ENCODE measurements at places on chromosomes 2 and 18.

GRCh38 chr2:233584210-233584609 is 17.6 kb upstream of the USP40 start:
- DNase-seq, result no peak

DNA sequence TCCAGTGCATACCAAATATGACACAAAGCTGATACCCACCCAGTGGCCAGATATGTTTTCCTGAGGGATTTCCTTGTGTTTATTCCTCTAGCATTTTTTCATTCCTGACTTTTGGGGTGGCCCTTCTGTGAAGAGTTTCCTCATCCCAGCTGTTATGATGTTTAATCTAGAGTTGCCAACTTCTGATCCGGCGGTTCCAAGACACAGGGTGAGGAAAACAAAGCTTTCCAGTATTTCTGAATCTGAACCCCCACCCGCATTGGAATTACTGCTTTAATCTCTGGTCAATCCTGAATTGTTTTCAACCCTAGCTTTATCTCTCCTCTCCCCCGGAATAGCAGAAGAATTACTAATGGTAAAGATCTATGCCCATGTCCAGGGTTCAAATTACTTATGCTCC is 39.2 kb upstream of the PNPT1 start:
- DNase-seq, result no peak

DNA sequence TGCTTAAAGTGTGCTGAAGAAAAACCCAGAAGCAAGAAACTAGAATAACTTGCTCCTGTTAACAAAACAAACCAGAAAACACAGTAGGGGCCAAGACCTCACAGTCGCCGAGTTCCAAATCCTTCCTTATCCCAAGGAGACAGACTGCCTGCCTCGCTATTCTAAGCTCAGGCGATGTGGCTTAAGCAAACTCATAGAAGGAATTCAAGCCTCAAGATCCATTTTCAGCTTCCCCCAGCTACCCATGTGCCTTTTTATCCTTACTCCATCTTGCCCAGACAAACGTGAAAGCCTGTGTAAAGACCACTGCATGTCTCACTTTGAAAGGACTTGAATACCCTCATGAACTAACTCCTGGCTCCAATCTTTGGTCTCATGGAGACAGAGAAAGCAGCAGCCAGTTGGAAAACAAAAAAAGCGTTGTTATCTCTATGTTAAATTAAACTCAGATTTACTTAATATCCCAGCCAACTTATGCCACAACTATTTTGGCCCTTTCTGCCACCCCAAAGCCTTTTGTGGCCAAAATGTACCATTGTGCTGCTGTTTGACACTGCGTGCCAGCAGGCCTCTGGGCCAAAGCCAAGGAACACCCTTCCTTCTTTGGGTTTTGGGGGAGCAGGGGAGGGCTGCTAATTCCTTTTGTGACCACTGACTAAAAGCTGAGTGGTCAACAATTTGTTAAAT is 123.2 kb upstream of the FZD5 start:
- DNase-seq, result no peak

DNA sequence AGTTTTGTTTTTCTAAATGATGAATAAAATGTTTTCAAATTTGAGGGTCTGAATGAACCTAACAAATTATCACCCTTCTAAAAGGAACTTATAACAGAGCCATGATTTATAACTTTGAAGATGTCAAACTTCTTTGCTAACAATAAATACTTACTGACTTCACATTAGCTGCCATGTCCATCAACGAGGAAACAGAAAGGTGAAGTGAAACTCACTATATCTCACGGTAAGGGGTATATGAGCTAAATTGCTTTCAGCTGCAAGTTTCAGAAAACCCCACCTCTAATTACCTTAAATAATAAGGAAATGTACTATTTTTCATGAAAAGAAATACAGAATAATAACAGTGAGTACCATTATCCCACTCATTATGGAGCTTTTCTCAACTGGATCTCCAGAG is 350.8 kb upstream of the NT5C1B start:
- no peak for DNase-seq

DNA sequence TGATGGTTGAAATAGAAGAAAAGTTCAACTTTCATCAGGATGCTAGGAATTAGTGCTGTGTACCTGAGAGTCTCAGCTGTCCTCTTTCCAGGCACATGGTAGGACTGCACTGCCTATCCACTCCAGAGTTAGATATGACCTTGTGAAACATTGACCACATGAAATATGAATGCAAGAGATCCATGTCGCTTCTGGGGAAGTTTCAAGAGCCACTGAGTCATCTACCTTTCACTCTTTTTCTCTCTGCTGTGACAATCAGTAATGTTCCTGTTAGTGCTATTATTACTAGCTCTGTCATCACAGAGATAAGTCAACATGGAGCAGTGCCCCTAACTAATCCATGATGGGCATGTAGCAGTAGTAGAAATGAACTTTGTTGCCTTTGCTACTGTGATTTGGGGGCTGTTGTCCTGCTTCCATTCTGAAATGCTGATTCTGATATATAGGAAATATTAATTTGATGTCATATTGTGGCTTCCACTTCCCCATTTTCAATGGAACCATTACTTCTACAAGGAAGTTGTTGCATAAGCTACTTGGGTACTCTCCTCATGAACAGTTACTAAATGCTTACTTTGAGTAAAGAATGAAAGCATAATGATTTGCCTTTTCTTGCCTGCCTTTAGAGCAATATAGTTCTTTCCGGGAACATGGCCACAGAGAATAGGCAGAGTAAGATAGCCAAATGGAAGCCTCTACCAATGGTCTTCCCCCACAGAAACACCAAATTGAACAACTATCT is 192.8 kb upstream of the ZNF521 start:
- DNase-seq, result no peak

GRCh38 chr2:39717067-39717466 is 51.4 kb downstream of the TMEM178A start:
- DNase-seq, result no peak

DNA sequence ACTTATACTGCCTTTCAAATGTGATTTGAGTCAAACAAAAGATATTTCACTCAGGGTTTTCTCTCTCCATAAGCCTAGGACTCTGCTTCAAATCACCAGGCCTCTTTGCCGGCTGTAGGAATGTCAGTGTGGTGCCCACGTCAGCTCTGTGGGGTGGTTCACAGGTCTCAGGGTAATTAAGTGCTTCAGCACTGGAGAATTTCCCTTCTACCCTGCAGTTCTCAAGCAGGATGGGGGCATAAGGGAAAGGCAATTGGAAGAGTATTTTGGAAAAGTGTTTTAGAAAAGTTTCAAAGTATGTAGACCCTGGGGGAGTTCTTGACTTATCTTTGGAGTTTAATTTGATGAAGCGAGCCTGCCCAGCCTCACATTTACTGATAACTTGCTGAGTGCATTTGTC is 9.6 kb downstream of the CNGA3 start:
- no peak for DNase-seq

DNA sequence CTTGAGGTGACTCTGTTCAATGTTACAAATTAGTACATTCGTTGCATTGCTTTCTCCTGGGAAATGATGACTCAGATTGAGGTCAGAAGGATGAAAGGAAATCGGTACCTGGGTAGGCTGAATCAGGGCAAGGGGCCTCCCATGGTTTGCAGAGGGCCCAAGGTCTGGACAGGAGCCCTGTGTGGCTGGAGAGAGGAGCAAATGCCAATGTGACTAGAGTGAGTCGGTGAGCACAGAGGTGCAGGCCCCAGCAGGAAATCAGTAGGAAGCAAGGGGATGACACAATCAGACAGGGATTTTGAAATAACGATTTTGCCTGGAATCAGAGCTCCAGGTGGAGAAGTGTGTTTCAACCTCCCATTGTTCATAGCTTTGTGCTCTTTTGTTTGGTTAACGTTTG is 118.9 kb downstream of the CCDC102B start:
- DNase-seq, result no peak

GRCh38 chr2:215862351-215862771 is 151.0 kb downstream of the MREG start:
- no peak for DNase-seq

GRCh38 chr2:198326431-198326830 is 522.0 kb downstream of the PLCL1 start:
- no peak for DNase-seq

DNA sequence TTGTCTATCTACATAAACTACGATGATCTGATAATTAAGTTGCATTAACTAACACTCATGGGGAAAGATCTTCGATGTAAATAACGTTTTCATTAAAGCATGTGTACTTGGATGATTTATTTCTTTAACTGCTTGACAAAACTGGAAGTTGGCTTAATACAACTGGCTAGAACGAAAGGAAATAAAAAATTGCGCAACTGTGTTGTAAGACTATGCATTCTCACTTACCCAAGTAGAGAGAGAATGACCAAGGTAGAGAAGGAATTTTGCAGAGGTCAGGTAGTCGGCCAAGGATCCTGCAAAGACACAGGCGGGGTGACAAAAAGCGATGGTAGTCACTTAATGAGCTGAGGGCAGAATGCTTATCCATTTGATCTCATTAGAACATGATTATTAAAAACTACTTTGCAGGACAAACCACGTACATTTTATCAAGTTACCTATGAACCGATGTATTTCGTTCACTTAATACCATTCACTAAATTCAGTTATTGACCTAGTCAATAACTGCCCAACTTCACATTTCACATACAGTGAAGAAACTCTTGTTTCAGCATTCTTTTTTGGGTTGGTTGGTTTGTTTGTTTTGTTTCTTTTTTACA is 900 bp downstream of the SLC40A1 start:
- DNase-seq, result peak; percentile 14

GRCh38 chr2:164823126-164823525 is 18.5 kb downstream of the COBLL1 start:
- no peak for DNase-seq

GRCh38 chr18:36315736-36316135 is 18.2 kb downstream of the FHOD3 start:
- no peak for DNase-seq

DNA sequence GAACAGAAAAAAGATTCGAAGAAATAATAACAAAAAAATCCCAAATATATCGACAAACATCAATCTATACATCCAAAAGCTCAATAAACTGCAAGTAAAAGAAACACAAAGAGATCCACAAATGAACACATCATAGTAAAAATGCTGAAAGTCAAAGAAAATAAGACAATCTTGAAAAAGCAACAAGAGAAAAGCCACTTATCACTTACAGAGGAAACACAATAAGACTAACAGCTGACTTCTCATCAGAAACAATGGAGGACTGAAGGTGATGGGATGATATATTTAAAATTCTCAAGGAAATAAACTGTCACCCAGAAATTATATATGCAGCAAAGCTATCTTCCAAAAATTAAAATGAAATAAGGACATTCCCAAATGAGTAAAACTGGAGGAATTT is 140.3 kb downstream of the NDUFA10 start:
- no peak for DNase-seq

DNA sequence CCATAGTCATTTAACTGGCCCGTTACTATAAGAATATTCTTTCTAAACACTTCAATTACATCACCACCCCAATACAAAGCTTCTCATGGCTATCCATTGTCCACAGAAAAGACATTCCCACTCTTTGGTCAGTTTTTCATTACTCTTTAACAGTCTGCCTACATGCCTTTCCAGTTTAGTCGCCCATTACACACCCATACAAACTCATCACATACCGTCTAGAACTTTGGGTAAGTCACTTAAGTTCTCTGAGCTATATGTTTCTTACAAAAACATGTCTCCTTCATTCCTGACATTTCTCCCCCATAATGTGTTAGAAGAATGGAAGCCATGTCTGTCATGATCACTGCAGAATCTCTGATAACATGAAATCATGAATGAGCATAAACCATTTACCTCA is 108.2 kb upstream of the STK17B start:
- no peak for DNase-seq

- no peak for DNase-seq
Observed at GRCh38 chr2:147173189-147173581, 671.6 kb upstream of the ACVR2A start.

GRCh38 chr2:70069049-70069448 is 18.2 kb upstream of the PCBP1 start:
- no peak for DNase-seq

DNA sequence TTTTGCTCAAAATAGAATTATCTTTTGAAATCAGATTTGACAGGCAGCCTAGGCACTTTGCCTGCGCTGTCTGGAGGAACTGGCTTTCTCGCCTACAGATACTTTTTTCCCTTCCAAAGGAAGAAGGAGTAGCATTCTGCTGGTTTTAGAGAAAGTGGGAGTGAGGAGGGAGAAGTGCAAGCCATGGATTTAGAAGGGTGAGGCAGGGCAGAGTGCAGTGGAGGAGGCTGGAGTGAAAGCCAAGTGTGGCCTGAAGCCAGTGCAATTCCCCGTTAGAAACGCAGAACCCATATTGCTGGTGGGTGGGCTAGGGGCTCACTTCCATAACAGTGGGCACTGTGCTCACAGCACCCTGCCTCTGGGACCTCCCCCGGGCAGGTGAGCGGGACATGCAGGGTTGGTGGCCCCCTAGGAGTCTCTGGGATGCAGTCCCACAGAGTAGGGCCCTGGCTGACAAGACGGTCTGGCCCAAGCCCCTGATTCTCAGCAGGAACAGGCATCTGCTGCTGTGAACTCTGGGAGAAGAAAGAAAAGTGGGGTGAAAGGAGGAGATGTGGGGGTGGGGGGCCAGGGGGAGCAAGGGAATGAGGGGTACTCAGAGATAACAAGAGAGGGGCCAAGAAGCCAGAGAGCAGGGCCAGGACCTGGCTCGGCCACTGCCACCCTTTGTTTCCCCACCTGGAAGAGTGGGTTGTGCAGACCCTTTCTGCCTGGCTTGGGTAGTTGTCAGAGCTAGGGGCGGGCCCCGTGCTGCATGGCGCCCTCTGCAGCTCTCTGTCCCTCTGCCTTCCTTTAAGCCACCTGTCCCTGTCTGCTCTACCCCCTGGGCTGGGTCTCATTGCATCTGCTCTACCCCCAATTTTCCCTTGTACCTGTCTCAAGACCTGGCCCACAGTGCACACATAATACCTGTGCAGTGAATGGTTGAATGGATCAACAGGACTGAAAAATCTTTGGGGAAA is 273.5 kb upstream of the HS6ST1 start:
- no peak for DNase-seq

DNA sequence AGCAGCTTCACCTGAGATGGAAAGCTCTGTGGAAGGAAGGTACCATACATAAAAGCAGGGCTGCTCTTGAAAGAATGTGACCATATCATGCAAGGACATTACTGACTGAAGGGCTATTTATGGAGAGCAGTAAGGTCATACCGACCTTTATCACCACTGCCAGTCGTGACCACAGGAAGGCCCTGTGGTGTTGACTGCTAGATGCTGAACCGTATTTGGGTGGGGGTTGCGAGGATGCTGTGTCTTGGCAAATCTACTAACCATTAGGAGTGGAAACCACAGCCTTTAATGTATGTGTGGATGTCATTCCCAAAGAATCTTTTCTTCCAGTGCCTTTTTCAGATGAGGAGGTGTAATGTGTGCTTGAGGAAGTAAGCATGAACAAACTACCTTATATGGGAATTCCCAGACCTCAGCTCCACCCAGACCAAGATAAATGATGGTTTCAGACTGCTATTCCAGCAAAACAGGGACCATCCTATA is 60.8 kb downstream of the LIMS1 start:
- no peak for DNase-seq

- peak; percentile 34 for DNase-seq
Observed at GRCh38 chr2:218898109-218898878, 17.6 kb downstream of the WNT10A start.

DNA sequence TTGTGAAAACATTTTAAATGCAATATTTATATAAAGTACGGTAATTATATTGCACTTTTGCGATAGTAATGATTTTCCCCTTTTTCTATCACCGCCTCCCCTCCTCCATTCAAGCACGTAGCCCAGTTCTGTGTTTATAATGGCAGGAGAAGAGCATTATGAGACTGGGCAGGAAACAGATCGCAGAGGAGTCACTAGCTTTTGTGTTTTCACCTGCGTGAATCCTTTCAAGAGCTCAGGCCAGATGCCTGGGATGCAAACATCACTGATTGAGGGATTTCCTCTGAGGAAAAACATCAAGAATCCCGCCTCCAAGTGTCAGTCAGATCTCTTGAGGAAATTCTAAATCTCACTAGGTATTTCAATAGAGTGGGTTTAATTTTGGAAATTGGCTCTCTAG is 178.4 kb upstream of the FN1 start:
- no peak for DNase-seq
